ENCODE measurements at places on chromosomes 2 and 18.

GRCh38 chr2:10234409-10235094 lies 68.2 kb upstream of the HPCAL1 start:
- no peak for DNase-seq

DNA sequence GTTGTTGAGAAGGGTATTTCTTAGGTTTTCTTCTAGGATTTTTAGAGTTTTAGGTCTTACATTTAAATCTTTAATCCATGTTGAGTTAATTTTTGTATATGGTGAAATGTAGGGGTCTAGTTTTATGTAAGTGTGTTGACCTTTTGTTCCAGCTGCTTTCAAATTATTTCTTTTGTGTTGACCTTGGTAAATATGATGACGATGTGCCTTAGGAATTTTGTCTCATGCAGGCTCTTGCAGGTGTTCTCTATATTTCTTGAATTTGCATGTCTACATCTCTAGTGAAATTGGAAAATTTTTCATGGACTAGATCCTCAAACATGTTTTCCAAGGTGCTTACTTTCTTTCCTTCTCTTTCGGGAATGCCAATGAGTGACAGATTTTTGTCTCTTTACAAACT lies 1609.3 kb upstream of the ZEB2 start:
- DNase-seq, result no peak

DNA sequence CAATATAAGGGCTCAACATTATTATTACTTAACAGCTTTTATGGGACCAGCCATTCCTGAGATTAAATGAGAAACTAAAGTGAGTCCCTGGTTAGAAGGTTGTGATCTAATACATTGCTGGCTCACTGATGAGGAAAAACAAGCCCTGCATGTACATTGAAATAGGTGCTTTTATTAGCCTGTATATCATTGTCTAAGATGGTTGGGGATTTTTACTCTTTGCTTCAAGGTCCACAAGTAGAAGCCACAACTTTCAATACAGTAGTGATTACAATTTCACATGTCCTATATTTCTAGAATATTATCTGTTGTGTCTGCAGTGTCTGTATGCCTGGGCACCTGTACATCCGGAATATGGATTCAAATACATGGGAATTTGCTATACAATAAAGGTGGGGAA lies 104.1 kb upstream of the FZD5 start:
- DNase-seq, result no peak

- DNase-seq, result no peak
Measured at GRCh38 chr2:85168942-85169341, 35.8 kb downstream of the TCF7L1 start.

DNA sequence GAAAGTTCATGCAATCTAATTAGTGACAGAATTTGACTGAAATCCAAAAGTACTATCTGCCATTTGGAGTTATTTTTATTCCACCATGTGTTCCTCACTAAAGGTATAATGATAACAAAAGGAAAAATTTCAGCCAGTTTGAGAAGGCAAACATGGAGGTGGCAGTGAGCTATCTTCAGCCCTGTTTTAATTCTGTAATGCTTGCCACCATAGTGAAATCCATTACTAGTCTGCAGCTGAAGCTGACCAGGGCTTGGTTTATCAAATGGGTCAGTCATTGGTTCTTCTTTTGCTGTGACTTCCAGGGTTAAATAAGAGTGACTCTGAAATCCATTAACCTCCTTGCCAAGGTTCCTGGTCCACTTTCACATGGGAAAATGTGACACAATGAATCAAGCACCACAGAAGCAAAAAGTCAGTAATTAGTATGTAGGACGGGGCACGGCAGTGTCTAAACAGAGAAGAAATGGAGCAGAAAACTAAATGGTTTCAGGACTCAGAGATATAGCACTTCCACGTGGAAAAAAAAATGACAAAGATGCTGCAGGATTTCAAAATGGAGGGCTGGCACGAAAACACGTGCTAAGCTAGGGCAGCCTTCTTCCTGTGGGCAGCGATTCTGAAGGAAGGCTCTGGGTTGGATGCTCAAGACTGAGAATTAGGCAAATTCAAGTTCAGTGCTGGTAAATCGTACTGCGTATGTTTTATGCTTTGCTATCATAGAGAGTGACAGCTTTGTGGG lies 87.2 kb downstream of the EPHA4 start:
- no peak for DNase-seq

DNA sequence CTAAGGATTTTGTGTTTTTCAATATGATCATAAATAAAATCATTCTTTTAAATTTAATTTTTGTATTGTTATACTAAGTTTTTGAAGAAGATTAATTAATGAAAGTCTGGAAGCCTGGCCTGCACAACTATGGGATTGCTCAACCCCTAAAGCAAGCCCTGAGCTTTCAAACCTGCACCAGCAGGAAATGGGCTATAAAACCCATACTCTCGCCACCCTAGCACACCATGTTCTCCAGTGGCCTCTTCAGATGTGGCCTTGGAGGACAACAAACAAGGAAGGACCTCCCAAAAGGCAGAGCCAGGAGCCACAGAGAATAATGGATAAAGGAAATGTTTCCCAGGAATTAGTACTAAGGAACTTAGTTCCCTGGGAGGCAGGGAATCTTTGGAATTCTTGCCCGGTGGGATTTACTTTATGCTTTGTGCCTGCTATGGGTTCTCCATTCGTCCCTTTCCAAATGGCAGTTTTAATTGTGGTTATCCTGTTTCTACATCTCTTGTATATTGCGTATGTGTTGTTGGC lies 212.5 kb downstream of the ZFP36L2 start:
- DNase-seq, result no peak

- DNase-seq, result no peak
Measured at GRCh38 chr2:138364554-138365162, 136.9 kb upstream of the SPOPL start.

DNA sequence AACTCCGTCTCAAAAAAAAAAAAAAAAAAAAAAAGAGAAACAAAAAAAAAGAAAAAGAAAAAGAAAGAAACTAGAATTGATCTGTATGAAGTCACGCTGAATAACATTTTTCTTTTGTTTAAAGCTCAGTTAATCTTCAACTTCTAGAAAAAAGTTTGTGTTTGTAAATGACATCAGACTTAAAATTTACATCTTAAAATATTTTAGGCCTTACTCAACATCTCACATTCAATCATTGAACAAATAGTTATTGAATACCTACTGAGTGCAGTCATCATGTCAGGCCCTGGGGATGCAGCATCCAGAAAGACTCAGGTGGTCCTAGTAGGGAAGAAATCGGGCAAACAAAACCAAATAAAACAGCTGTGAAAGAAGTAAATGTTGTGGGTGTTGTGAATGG lies 292.3 kb upstream of the FANCL start:
- DNase-seq, result no peak

DNA sequence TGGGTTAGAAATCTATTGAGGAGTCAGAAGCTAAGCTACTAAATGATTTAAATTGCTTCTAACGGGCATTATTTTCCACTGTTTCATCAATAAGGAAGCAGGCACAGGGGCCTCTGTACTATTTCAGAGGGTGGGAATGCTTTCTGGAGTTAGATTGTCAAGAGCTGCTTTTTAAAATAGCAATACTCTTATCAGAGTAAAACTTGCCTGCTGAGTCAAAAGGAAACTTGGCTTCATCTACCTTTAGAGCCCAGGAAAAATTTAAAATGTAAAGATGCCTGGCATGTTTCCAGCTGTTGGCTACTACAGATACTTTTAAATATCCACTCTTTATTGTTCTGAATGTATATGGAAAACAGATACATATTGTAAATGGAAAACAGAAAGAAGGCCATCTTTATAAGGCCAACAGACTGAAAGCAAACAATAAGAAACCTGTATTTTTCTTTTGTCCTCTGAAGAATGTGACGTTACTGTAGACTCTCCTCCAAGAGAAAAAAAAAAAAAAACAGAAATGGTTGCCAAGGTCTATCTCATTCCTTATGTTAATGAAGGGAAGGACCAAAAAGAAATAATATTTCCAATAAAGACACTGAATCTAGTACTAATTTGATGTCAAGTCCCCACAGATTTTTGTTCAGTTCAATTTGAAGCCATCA lies 79.1 kb downstream of the FIGN start:
- no peak for DNase-seq

- DNase-seq, result no peak
Measured at GRCh38 chr2:88016960-88017779, 823 bp upstream of the RNU2-63P start.

GRCh38 chr2:217722883-217723472 lies 279.8 kb downstream of the TNS1 start:
- no peak for DNase-seq

GRCh38 chr18:8908792-8909510 lies 193.5 kb upstream of the NDUFV2 start:
- no peak for DNase-seq

- DNase-seq, result no peak
Measured at GRCh38 chr2:240551811-240552210, 6.0 kb downstream of the ANKMY1 start.

DNA sequence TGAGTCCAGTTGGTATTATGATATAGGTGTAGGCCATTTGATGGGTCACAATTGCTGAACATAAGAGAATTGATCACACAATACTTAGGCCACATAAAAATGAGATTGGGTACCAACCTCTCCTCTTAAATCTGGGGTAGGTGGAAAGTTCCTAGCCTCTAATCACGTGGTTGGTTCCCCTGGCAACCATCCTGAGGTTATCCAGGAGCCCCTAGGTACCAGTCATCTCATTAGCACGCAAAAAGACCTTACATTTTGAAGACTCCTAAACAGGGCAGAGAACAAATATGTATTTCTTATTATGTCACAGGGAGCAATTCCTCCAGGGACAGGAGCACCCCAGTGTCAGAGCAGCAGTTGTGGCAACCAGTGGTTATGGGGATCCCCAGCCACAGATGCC lies 12.7 kb upstream of the SELENOI start:
- DNase-seq, result no peak

- peak; percentile 3 for DNase-seq
Measured at GRCh38 chr2:229920011-229920641, 1.7 kb downstream of the TRIP12 start.

- DNase-seq, result no peak
Measured at GRCh38 chr2:96819128-96819875, 3.2 kb downstream of the CNNM3 start.

DNA sequence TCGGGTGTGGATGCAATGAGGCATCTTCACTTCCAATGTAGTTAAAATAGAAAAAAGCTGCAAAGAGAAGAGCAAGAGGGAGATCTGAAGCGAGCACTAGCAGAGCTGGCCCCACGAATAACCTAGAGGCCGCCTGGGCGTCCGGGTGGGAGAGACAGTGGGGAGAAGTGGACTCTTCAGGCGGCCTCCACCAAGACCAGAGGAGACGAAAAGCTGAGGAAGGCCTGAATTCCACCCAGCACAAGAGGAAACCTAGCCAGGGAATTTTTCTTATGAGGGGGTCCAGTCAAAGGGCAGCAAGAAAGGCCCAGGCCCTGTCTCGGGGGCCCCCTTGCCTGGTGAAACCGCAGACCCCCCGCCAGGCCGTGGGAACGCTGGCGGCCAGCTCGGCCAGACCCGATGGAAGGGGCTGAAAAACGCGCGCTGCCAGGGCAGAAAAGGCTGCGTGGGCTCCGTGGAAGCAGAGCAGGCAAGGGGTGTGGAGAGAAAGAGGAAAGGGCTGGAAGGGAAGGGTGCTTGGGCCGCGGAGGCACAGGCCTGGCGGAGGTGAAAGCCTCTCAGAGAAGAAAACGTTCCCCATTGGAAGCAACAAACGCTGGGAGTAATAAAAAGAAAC lies 69.2 kb downstream of the KCTD1 start:
- DNase-seq, result no peak

DNA sequence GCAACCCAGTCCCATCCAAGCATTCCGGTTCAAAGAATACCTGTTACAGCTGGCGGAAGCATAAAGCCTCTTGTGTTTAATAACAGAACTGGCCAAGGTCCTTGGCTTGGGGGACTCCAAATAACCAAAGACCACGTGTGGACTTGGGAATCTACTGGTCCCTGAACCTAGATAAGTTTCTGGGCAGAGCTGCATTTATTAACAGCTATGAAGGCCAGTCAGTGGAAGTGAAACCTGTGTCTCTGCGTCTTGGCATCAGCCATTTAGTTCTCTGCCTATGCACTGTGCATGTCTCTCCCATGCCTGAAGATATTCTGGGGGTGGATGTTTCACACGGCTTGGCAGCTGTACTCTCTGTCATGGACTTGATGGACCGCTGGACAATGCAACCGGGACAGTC lies 137.7 kb downstream of the CCBE1 start:
- no peak for DNase-seq

GRCh38 chr2:88660622-88661021 lies 30.9 kb upstream of the RPIA start:
- no peak for DNase-seq

DNA sequence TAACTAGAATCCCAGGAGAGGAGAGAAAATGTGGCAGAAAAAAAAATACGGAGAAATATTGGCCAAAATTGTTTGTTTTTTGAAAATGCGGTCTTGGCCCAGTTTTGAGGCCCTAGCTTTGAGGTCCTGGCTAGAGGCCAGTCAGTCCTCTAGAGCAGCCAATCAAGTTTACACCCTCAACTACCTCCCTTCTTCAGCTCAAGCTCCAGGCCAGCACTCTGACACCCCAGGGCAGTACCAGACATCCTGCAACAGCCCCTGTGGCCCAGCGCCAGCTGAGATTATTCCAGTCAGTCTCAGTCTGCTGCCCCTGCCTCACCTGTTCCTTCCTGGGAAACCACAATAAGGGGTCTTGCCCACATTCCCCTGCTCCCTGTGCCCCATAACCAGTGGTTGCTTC lies 107.7 kb downstream of the UGGT1 start:
- DNase-seq, result no peak

DNA sequence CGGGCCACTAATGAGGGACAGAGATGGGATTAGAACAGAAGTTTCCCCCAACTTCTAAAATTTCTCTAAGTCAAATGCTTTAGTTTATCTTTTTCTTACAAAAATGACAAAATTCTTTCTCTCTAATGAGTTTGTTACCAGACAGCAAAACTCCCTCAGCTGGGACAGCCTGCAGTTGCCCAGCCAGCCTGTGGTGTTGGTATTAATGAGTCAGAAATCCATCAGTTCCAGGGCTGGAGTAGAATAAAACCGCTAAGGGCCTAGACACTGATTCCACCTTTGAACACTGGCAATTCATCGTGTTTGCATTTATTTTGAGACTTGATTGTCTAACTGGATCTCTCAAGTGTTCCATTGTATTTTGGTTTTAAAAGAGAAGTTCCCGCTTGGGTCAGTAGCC lies 38.3 kb upstream of the SMAD2 start:
- no peak for DNase-seq

DNA sequence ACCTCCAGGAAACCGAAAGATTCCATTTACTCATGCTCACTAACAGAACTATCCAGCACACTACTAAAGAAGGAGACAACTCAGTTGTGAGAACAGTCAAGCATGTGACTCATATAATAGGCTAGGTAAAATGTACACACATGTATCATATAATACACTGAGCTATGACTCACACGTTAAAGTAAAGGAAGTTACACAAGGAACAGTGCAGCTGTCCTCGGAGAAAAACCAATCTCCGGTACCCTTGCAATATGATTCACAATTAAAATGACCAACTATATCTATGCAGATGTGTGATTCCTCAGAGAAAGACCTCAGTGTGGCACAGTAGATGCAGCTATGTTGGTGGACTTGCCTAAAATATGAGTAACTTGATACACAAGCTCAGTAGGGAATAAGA lies 76.5 kb downstream of the STRN start:
- DNase-seq, result no peak

GRCh38 chr2:199760574-199760973 lies 90.4 kb downstream of the FTCDNL1 start:
- no peak for DNase-seq

- DNase-seq, result no peak
Measured at GRCh38 chr2:7102826-7103225, 185.6 kb downstream of the RNF144A start.

Data from activated naive CD4-positive, alpha-beta T cell (primary cell).